Osteocyte (in vitro differentiated cells): ENCODE measurements at places on chromosomes 2 and 18.
A peak's percentile ranks its signal among the peaks of the same experiment; 100 is the strongest.

DNA sequence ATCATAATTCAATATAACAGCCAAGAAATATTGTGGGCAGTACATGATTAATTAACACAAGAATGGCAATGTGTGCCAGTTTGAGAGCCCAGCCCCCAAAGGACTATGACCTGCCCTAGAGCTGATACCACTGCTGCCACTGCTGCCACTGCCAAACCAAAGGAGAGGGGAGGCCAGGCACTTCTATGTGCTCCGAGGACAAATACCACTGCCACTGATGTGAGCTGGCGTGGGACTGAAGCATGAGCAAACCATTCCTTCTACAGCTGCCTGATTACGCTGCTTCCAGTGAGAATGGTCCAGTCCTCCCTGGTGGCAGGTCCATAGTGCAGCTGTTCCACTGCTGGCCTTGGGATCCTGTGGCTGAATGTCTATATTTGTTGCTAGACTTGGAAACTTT, 392.2 kb downstream of the CCDC85A start:
- no peak for DNase-seq

- no peak for DNase-seq
These were observed 7.4 kb upstream of the GPR17 start for GRCh38 chr2:127638361-127639110.

DNA sequence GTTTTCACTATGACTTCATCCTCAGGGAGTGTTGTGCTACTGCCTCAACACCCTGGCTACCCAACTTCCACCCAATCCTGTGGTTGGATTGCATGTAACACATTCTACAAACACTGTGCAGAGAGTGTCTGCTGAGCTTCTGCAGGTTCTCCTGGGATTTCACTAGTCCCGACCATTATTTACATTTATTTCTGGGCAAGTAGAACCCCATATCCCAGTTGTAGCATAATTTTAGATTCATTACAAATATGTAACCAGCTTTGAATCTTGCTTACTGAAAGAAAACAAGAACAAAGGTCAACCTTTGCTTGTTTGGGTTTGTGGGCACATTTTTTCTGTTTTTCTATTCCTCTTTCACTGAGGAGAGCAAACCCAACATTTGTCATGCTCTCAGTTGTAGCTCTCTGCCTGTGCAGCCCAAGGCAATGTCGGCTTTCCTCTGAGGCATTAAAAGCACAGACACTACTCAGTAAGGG, 2036.1 kb upstream of the LRRTM1 start:
- no peak for DNase-seq

GRCh38 chr2:37926635-37927034, 1.5 kb downstream of the RMDN2 start:
- no peak for DNase-seq

- no peak for DNase-seq
These were observed 68.9 kb downstream of the DCC start for GRCh38 chr18:52408800-52409302.

DNA sequence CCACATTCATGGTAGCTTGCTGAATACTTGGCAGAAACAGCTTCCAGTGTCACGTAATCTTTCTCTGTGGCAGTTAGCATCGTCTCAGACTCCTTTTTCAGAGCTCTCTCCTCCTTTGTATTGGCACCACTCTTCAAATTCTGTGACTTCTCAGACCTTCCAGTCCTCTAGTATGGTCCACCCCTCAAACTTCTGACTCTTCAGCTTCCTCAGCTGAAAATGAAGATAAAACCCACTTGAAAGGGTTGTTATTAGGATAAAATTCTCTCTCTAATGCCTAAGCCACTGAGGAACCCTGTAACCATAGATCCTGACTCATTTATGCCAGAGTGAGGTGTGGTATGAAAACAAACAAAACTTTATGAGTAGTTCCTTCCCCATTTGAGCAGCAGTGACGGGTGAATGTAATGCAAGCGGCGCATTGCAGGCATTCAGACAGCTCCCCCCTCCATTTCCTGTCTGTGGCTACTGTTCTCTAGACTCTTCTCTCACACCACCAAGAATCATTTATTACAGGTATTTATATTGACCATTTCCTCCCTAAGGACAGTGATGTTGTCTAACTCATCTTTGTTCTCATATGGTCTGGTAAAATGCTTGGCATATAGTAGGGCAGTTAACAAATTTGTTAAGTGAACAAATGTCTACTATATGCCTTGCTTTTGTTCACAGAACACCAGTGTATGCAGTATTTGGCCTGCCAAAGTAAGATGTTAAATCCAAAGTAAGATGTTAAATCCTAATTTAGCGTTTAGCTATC, 35.3 kb downstream of the GALNT1 start:
- no peak for DNase-seq

GRCh38 chr2:204625135-204625534, 79.9 kb downstream of the PARD3B start:
- no peak for DNase-seq

DNA sequence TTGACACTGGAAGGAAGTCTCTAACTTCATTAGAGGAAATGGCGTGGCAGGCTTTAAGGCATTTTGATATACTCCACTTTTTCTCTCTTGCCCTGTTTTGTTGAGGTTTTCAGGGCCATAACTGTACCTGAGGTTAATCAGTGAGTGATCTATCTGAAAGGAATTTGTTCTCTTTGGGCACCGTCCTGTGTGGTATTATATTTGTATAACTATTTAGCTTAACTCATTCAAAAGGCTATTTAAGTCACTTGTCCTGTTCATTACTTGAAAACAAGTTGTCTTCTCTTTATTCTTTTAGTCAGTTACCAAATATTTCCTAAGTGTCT, 180.4 kb downstream of the NEDD4L start:
- no peak for DNase-seq

DNA sequence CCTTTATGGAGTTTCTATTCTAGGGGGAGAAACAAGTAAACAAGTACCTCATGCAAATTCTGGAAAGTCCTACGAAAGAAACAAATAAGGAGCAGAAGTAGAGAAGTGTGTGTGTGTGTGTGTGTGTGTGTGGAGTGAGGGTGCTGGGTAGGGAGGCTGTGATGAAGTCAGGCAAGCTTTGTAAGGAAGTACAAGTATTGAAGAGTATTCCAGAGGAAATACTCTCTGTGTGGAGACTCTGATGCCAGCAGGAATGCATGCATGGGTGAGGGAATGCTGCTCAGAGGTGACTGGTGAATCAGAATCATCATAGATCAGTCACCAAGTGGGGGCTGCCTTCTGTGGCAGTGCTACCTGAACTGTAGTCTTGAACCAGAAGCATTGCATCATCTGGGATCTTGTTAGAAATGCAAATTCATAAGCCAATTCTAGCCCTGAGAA, 34.5 kb downstream of the SLC4A3 start:
- DNase-seq = no peak

DNA sequence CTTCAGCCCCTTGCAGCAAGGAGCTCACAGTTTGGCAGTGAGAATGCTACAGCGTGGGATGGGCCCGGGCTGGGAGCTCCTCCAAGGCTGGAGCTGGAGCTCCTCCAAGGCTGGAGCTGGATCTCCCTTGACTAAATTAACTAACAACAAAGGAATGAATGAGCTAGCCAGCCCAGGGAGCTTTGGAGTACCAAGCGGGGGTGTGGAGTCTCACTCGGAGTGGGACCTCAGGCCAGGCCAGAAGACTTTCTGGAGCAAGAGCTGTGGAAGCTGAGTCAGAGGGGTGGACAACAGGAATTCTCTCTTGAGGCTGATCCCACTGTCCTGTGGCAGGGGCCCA, 244.7 kb upstream of the HS6ST1 start:
- DNase-seq = peak; percentile 56

GRCh38 chr2:176148751-176149421, 2.5 kb upstream of the HOXD4 start:
- no peak for DNase-seq

GRCh38 chr18:63258749-63259566, 60.6 kb downstream of the BCL2 start:
- DNase-seq = no peak

GRCh38 chr2:218082586-218083351, 13.7 kb downstream of the RUFY4 start:
- peak; percentile 48 for DNase-seq
